AG04450 (cell line): ENCODE measurements at places on chromosomes 16 and 17.

GRCh38 chr16:12620150-12620549 is 183.5 kb downstream of the CPPED1 start:
- DNase-seq = no peak

GRCh38 chr16:48613061-48613957 is 3.3 kb upstream of the N4BP1 start:
- DNase-seq = peak; percentile 72

DNA sequence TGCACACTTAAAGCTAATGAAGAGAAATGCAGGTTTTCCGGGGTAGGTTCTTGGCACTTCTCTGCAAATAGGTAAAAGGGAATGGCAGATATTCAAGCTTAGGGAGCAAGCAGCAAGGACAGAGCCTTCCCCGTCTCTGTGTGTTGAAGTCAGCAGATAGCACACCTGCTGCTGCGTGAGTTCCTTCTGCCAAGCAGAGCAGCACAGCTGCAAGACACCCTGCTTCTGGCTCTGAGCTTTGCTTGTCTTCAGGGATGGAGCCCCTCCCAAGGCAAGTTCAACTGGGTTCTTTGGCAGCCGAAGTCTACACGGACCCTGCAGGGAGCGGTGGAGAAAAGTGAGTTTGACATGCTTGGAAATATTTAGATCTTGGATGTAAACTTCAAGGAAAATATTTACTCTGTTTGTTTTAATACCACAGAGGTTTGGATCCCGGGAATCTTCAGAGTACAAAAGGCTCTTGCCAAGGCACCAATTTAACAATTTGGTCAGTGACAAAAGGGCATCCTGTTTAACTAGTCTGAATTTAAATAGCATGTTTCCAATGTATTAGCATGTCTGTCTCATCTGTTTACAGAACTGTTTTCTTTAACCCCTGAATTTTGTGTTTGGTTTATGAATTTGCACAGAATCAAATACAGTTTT is 113.4 kb upstream of the KCNJ16 start:
- peak; percentile 67 for DNase-seq

DNA sequence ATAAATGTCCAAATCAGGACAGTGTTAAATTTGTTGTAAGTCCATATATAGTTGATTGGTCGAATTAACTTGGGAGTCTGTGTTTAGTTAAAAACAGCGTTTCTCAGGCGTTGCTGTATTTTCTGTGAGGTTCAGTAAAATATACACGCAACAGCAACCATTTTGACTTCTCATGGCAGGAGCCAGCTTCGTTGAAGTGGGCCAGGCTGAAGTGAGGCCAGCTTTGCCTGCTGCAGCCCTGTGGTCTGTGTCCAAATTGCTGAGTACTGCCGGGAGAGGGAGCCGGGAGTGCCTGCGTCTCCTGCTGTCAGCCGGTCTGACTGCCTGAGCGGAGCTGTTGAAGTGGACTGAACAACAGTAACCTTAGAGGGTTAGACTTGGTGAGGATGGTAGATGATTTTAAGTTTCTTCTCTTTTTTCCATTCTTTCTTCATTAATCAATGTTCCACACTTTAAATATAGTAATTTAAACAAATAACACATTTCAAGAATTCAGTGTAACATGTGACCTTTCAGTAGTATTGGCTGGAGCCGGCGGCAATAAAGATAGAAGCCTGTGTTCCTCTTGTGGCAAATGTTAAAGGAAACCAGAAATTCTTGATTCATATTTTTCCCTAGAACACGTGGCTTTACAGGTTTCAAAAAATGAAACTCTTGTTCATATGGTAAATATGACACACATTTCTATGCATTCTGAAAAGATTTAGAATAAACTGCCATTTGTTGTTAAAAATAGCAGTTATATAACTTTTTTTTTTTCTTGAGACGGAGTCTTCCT is 37.0 kb upstream of the ZNF750 start:
- peak; percentile 65 for DNase-seq

GRCh38 chr17:57604771-57605674 is 140.1 kb downstream of the CCDC182 start:
- DNase-seq = peak; percentile 18

DNA sequence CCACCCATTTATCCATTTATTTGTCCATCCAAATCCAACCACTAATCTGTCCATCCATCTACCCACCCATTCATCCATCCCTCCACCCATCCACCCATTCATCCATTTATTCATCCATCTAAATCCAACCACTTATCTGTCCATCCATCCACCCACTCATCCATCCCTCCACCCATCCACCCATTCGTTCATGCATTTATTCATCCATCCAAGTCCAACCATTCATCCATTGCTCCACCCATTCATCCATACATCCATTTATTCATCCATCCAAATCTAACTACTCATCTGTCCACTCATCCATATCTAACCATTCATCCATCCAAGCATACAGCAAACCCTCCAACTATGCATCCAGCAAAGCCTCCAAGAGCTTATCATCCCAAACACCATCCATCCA is 267.3 kb downstream of the XYLT1 start:
- no peak for DNase-seq

DNA sequence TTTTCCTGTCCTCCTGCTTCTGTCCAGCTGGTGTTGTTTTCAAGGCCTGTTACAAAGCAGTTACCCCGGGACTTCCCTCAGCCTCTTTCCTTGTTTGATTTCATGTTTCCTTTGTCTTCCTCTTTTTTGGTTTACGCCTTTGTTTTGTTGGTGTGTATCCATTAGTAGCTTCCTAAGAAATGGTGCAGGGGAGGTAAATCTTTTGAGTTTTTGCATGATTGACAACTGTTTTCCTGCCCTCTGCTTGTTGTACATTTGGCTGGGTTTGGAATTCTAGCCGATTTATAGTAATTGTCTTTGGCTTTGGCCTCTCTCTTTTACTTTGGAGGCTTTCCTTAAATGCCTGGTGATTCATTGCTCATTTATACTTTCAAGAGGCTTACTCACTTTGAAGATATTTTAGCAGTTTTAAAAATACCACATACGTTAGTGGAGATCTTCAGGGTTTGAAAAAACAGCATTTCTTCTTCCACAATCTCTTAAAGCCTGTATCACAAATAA is 32.8 kb downstream of the DNAH2 start:
- peak; percentile 55 for DNase-seq

GRCh38 chr17:68634345-68634876 is 33.2 kb upstream of the FAM20A start:
- DNase-seq = no peak

GRCh38 chr16:11583166-11583565 is 3.6 kb downstream of the LITAF start:
- DNase-seq = no peak
